ENCODE measurements at places on chromosomes 6 and 20.

- DNase-seq, result peak; percentile 81
Measured at GRCh38 chr6:15244620-15245360, 1.1 kb upstream of the JARID2 start.

DNA sequence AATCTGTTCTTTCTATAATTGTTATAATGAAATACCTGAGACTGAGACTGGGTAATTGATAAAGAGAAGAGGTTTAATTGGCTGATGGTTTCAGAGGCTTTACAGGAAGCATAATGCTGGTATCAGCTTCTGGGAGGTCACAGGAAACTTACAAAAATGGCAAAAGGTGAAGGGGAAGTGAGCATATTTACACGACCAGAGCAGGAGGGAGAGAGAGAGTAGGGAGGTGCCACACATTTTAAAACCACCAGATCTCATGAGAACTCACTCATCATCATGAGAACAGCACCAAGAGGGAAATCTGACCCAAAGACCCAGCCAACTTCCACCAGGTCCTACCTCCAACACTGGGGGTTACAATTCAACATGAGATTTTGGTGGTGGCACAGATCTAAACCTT is 2.6 kb upstream of the SIRPB1 start:
- no peak for DNase-seq

GRCh38 chr20:32326504-32326845 is 31.7 kb upstream of the ASXL1 start:
- no peak for DNase-seq

DNA sequence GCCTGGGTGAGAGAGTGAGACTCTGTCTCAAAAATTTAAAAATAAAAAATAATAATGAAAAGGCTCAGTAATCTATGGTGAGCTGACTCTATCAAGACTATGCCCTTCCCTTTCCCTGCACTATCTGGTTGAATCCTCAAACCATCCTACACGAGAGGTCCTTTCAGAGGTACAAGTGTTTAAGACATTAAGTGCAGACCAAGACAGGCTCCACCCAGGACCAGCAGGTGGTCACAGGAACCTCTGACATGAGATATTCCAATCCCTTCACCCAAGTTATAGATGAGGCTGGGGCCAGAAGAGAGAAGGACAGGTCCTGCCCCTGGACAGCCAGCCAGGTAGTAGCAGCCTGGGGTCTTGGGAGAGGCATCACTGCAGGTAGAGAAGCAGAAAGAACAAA is 182.6 kb downstream of the NFATC2 start:
- DNase-seq, result no peak

- no peak for DNase-seq
Measured at GRCh38 chr6:87745966-87746721, 44.1 kb upstream of the AKIRIN2 start.

GRCh38 chr6:13026557-13026956 is 301.8 kb downstream of the TBC1D7 start:
- DNase-seq, result no peak

DNA sequence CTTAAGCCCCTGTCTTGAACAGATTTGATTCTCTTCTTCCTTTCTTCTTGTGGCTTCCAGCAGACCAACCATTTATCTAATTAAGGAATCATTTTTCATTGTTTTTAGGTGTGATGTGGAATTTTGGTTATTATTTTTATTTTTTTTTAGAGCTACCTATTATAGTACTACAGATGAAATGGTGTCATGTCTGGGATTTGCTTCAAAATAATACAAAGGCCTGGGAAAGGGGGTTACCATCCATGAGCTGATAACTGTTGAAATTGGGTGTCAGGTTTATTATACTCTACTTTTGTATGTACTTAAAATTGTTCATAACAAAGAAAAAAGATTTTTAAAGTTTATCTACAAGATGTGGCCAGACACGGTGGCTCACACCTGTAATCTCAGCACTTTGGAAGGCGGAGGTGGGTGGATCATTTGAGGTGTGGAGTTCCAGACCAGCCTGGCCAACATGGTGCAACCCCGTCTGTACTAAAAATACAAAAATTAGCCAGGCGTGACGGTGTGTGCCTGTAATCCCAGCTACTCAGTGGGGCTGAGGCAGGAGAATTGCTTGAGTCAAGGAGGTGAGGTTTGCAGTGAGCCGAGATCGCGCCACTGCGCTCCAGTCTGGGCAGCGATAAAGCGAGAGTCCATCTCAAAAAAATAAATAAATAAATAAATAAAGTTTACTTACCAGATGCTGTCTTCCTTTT is 561 bp downstream of the IL22RA2 start:
- DNase-seq, result no peak

- no peak for DNase-seq
Measured at GRCh38 chr6:138769102-138769676, 4.4 kb upstream of the CCDC28A start.

GRCh38 chr6:142118925-142119324 is 13.8 kb upstream of the GJE1 start:
- no peak for DNase-seq

GRCh38 chr6:54133186-54133585 is 21.9 kb downstream of the MLIP start:
- no peak for DNase-seq

- DNase-seq, result no peak
Measured at GRCh38 chr20:4830696-4831095, 109.0 kb downstream of the PRND start.

GRCh38 chr20:13690943-13691342 is 52.2 kb upstream of the TASP1 start:
- DNase-seq, result no peak

GRCh38 chr6:37566111-37566949 is 66.6 kb upstream of the CCDC167 start:
- peak; percentile 76 for DNase-seq

DNA sequence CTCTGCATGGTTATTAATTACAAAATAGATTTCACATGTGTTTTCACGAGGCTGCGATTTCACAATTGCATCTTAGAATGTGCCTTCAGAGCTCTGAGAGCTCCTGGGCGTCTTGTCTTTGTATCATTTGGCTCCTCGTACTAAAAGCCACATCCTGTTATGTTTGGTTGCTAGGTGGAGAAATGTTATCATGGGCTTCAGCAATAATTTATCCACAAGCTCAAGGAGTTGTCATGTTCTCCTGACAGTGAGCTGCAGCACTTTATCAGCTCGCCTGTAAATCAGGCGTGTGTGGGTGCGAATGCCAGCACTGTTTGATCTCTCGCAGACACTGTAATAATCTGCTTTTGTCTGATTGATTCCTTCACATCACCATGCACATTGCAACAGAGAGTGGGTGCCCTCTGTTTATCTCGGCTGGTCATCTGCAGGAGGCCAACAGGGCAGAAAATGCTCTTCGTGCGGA is 218.6 kb upstream of the ZFP64 start:
- DNase-seq, result no peak

DNA sequence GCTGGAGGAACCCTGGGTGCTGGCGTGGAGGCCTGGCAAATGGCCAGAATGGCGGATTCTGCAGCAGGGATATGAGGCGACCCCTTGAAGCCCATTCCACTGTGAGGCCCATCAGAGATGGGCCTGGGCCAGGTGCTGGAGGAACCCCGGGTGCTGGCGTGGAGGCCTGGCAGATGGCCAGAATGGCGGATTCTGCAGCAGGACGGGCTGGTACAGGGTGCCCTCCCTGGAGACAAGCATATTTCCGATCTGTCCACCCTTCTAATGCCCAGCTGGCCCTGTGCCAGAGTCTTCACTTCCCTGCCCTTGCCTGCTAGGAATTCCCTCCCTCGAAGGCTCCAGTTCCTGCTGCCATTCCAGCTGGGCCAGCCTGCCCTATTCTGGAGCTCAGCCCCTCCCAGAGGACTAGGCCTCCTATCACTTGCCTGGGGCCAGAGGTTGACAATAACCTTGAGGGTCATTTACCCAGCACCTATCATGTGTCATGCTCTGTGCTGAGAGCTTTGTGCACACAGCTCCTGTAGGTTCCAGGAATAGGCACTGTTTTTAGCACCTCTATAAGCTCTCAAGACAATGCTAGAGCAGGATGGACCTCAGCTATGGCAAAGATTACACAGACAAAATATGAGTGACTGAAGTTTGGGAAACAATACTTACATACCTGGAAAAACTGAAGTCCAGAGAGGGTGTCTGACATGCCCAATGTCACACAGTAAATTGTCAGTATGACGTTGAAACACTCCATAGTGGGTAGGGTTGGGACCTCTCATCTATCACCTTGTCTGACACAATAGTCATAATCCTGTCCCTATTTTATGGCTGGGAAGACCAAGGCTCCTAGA is 21.4 kb downstream of the SUN5 start:
- DNase-seq, result no peak

GRCh38 chr20:19915111-19915798 is 101.9 kb upstream of the NAA20 start:
- no peak for DNase-seq

Measured in coronary artery (tissue), 2 donors.